ENCODE measurements at places on chromosomes 2 and 18.

DNA sequence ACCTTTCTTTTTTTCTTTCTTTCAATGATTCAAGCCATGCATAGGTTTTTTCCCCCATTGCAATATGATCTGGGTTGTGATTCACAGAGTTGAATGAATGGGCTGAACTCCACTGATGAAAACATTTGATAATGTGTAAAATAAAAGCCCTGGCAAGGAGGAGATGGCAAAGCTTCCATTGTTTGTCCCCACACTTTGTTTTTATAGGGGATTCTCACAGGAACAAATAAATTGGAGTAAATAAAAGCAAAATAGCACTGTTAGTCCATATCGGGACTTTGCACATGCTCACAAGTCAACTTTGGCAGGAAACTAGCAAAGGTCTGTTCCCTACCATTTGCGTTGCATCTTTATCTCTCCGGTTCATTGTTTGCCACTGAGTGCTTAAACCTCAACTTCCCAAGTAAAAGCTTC lies 55.7 kb downstream of the MEIS1 start:
- DNase-seq, result no peak

- no peak for DNase-seq
These were observed 232.1 kb downstream of the LOXHD1 start for GRCh38 chr18:46424898-46425297.

DNA sequence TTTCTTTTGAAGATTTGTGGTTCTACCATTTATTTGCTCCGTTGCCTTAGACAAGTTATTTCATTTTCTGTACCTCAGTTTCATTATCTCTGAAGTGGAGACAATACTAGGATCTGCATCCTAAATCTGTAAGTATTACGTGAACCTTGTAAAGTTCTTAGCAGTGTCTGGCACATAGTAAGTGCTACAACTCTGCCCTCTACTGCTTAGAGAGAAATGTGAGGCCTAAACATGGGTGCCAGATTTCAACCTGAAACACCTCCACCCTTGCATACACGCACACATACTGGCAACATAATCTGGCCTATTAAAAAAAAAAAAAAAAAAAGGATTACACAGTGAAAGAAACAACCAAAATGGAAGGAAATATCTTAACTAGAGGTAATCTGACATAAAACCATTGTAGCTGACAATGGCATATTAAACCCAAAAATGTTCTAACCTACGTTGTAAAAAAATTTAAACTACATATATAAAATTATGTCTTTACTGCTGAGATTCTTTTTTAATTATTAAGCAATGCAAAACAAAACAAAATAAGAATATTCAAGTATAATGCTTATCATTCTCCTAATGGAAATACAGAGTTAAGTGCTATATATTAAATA lies 132.6 kb downstream of the MAP2 start:
- peak; percentile 17 for DNase-seq

- no peak for DNase-seq
These were observed 166.5 kb downstream of the CERS6 start for GRCh38 chr2:168622559-168622958.

GRCh38 chr2:147660680-147661079 lies 184.1 kb upstream of the ACVR2A start:
- DNase-seq, result no peak

GRCh38 chr2:198385856-198386255 lies 581.5 kb downstream of the PLCL1 start:
- no peak for DNase-seq

GRCh38 chr2:238771218-238771617 lies 76.7 kb upstream of the TWIST2 start:
- DNase-seq, result no peak

DNA sequence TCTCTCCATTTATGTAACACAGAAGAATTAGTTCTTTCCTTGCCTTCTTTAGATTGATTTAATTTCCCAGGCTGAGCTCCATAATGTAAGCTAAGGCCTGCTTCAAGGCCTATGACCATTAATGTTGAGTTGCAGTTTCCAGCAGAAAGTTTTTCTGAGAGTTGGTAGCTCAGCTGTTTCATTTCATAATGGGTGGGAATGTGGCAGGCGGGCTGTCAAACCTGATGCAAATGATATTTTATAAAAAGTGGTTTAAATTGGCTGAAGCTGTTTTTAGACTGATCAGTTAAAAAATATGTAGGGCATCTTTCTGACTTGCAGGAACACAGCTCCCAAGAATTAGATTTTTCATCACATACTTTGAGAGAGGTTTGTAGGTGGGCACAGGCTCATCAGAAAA lies 40.4 kb upstream of the FSHR start:
- DNase-seq, result no peak

All from urothelium cell line (cell line).